ENCODE measurements at places on chromosomes 2 and 18.
A peak's percentile ranks its signal among the peaks of the same experiment; 100 is the strongest.

DNA sequence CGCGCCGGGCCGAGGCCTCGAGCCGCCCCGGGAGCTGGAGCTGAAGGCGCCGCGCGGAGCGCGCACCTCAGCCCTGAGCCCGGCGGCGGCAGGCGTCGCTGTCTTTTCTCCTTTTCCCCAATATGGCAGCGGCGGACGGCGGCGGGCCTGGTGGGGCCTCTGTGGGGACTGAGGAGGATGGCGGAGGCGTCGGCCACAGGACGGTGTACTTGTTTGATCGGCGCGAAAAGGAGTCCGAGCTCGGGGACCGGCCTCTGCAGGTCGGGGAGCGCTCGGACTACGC, 369 bp downstream of the SMCHD1 start:
- no peak for DNase-seq

DNA sequence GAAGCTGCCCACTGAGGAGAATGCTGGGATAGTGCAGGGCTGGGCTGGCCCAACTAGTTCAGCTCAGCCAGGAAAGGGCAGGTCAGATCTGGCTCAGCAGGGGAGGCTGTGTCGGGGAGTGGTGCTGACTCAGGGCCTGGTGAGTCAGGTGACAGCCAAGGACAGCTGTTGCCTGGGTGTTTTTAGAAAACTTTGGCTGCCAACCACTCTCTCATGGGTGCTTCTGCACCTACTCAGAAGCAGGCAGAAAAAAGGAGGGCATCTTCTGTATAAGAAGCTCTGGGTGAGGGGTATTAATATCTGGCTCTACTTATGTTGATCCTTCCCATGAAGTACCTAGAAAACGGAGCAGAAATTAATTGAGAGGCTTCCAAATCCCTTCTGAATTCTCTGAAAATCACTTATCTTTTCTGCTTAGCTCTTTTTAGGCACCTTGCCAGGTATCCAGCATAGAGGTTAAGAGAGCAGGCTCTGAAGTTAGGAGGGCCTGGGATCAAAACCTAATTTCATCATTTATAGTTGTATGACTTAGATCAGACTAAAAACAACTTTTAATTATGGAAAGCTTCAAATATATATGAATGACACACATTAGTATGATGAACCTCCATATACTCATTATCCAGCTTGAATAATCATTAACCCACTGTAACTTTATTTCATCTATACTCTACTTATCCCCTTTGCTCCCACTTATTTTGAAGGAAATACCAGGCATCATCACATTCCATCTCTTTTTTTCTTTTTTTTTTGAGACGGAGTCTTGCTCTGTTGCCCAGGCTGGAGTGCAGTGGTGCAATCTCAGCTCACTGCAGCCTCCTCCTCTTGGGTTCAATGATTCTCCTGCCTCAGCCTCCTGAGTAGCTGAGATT, 15.5 kb upstream of the RAB10 start:
- DNase-seq, result no peak

DNA sequence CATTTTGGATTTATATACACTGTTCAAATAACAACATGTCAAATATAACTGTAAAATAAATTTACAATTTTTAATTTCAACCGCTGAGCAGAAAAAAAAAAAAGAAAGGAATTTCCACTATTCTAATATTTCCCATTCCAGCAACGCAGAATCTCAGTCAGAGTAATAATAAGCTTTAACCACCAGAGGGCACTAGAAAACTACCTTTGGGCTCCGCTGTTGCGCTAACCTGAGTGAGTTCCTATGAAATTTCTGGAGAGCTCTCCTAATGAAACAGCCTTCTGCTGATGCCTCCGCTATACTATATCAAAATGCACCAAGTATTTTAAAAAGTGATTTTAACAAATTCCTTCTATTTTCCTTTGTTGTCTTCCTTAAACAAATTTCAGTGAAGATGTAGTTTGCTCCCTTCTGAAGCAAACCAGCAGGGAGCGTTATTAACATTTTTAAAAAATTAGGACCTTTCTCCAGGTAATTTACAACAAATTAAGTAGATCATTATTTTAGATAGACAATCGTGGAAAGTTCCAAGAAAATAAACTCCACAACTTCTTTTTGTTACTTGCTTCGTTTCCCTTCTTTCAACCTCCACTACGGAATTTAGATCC, 23.0 kb downstream of the ERMN start:
- no peak for DNase-seq

GRCh38 chr2:24153478-24153877, 21.4 kb upstream of the FAM228A start:
- no peak for DNase-seq

- peak; percentile 24 for DNase-seq
These were observed 202.6 kb downstream of the TGIF1 start for GRCh38 chr18:3652380-3653262.

Measured in activated T-helper 1 cell treated with anti-CD3 and anti-CD28 coated beads, Interleukin-2, amount 50 U/mL, for 16 hours (primary cell).